NCI-H2029 (cell line): ENCODE measurements at places on chromosomes 2 and 18.

GRCh38 chr2:127422559-127423477, 4.6 kb downstream of the PROC start:
- DNase-seq, result peak; percentile 13

DNA sequence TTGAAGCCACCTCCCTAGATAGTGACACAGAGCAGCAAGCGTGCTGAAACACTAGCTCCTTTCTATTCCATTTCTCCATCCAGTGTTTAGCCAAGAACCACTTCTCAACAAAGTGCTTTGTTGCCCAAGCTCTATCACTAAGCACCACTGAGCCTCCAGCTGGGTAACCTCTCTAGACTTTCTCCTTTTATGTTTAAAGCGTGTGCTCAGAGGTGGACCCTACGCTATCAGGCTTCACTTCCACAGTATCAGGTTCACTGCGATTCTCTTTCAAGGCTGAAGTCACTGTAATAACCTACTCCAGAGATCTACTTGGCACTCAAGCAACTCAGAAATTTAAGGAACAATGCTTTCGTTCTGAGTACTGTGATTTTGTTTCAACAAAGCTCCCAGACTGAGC, 197.9 kb downstream of the LNPK start:
- peak; percentile 51 for DNase-seq

GRCh38 chr2:32711219-32711618, 83.4 kb downstream of the TTC27 start:
- DNase-seq, result no peak

- DNase-seq, result peak; percentile 61
These were observed 164.6 kb downstream of the SEPTIN10 start for GRCh38 chr2:109448946-109449788.

GRCh38 chr2:54964271-54964670, 86.0 kb downstream of the RTN4 start:
- no peak for DNase-seq

GRCh38 chr2:47309472-47309951, 93.4 kb upstream of the MSH2 start:
- no peak for DNase-seq

DNA sequence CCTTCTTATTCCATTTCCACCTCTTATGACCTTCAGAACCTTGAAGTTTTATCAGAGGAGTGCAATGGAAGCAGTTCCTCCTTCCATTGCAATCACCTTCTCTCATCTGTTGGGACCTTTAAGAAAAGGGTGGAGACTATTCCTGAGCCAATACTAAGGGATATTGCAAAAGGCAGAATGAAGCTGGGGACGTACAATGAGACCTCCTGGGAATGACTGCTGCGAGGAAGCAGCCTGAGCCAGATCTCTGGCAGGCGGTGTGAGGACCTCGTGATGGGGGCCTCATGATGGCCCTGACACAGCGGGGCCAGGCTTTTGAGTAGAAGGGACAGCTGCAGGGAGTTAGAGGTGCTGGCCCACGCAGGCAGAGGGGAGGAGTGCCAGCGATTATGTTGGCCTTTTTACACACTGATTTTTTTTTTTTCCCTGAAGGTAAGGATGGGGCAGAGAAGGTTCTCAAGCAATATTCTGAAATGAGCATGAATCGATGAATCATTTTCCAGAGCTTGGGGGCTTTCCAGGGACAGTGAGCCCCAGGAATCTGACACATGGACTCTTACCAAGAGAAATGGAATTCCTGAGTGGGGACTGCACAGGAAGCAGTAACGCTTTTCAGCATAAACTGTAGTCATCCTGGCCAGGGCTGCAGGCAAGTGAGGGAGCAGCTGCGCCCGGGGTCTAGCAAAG, 40.0 kb upstream of the LAPTM4A start:
- DNase-seq, result no peak
